Immature natural killer cell (primary cell): ENCODE measurements at places on chromosomes 13 and 19. TPM values are rescaled to one million over a fixed set of nuclear protein-coding genes. Genes with fewer than 3 reads are reported as not detected.

Gene C19orf73
- 5.5 TPM for polyA plus RNA-seq

Gene GATAD2A
- polyA plus RNA-seq = 21.0 TPM

Gene TNFRSF19
- polyA plus RNA-seq = not detected

Gene GPR108
- polyA plus RNA-seq = 160 TPM

Gene VSTM1
- polyA plus RNA-seq = not detected

Gene KLK12
- polyA plus RNA-seq = not detected

Gene CCDC169
- polyA plus RNA-seq = not detected

Gene ELSPBP1
- not detected for polyA plus RNA-seq

Gene TINCR
- polyA plus RNA-seq = not detected

Gene APOE
- polyA plus RNA-seq = not detected

Gene ZNF791
- 10.9 TPM for polyA plus RNA-seq

Gene MYO1F
- polyA plus RNA-seq = 110 TPM

Gene SULT2B1
- not detected for polyA plus RNA-seq

Gene SPC24
- polyA plus RNA-seq = 0.08 TPM

Gene LILRB1
- 12.8 TPM for polyA plus RNA-seq

Gene LMTK3
- not detected for polyA plus RNA-seq

Gene ZNF585A
- polyA plus RNA-seq = 49.8 TPM

Gene ZNRF4
- polyA plus RNA-seq = not detected
